ENCODE measurements at places on chromosomes 16 and 17.

- no peak for DNase-seq
Measured at GRCh38 chr17:49457564-49458535, 37.2 kb upstream of the NGFR start.

GRCh38 chr17:37045351-37045922 is 96.7 kb downstream of the AATF start:
- no peak for DNase-seq

GRCh38 chr16:25013751-25014499 is 1.2 kb downstream of the ARHGAP17 start:
- DNase-seq: no peak

DNA sequence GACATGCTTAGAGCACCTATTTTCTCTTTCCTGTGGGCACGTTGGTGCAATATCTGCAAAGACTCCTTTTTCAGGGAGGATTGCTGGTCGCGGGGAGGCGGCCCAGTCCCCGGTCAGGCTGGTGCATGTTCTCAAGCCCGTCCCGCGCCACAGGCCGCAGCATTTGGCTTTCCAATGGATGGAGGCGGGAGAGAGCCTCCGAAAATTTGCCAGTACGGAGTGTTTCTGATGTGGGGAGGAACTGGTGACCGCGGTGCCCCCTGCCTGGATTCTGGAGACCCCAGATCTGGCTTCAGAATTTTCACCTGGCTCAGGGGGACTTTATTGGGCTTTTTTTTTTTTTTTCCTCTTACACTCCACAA is 2.3 kb downstream of the CMIP start:
- no peak for DNase-seq

- DNase-seq: peak; percentile 13
Measured at GRCh38 chr16:4733747-4734062, 366 bp downstream of the ANKS3 start.

- no peak for DNase-seq
Measured at GRCh38 chr16:55057866-55058265, 127.2 kb downstream of the IRX5 start.

GRCh38 chr16:26643519-26643918 is 423.2 kb upstream of the C16orf82 start:
- no peak for DNase-seq

DNA sequence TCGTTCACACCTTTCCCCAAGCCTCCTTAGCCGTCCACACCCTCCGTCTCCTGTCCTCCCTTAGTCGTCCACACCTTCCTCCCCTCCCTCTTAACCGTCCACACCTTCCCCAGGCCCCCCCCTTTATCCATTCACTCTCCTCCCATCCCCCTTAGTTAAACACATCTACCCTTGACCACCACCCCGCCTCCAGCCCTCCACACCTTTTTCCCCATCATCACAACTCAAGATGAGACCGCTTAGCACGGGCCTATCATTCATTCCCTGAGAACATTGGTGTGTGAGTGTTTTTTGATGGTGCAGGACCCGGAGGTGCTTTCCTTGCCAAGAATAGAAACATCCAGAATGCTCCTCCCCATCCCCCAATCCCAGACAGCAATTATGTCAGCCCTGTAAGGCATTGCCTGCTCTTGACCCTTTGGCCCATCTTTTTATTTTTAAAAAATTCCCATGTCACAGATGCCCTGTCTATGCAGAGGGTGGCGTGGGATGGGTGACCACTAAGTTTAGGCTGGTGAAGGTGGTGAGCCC is 1.4 kb downstream of the TENT4B start:
- peak; percentile 17 for DNase-seq

GRCh38 chr16:57619606-57620334 is 8.7 kb upstream of the ADGRG1 start:
- no peak for DNase-seq

- DNase-seq: no peak
Measured at GRCh38 chr17:70072546-70073309, 2.3 kb upstream of the KCNJ16 start.

GRCh38 chr16:23320693-23321092 is 18.6 kb downstream of the SCNN1B start:
- no peak for DNase-seq

DNA sequence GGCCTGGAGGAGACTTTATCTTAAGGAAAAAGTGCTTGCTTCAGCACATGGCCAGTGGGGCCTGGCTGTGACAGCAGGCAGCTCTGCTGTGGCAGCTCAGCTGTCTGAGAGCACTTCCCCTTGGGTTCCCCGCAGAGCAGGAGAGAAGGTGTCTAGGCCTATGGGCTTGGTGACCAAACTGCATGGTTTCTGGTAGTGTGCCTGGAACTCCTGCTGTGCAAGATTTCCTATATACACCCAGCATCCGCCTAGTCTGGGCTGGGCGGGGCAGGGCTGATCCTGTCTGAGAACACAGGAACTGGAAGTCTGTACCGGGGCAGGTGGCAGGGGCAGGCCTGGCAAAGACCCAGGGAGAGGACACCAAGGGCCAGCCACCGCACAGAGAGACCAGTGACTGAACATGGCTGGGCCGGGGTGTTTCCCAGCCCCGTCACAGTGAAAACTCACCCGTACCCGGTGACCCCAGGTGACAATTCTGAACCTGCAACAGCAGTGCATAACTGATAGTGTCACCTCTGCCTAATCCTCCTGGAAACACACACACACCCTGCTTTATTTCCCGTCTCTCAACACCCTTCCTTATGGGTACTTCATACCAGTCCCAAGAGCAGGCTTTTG is 39.3 kb downstream of the CHD9 start:
- no peak for DNase-seq

All from ACHN (cell line).